Stimulated activated CD4-positive, alpha-beta T cell treated with anti-CD3 and anti-CD28 coated beads, Interleukin-4, amount 100 ng/mL, for 48 hours (primary cell): ENCODE measurements at places on chromosomes 3 and 15.

DNA sequence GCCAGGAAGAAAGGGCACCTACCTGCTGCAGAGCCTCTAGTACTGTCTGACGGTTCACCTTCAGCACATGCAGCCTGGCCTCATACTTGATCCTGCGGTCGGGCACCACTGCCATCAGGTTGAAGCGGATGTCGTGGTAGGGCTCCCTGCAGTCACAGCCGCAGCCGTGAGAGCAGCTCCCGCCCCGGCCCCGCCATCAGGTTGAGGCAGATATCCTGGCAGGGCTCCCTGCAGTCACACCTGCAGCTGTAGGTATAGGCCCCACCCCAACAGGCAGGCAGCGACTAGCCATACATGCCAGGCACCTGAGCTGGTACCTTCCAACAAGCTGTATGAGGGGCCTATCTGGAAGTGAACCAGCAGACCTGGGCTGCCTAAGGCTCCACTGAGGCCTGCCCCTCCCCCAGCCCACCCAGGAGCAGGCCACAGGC lies 38.7 kb downstream of the SEMA3G start:
- no peak for DNase-seq

DNA sequence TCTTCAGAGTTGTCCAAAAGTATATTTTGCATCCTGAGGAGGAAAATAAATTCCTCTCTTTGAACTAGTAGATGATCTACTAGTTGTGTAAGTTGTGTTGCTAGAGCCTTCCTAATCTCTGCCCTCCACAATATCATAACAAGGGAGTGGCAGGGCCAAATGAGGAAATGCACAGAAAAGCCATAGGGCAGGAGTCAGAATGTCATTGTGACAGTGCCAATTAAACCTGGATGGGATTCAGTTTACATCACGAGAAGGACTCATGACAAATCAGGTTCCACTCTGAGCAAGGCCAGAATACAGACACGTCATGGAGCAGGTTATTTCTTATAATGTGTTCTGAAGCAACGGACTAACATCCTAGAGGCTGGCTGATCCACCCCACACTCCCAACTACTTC lies 483.2 kb downstream of the CNTN6 start:
- DNase-seq = no peak

- DNase-seq = no peak
Observed at GRCh38 chr3:174596447-174596982, 262.6 kb upstream of the NAALADL2 start.

GRCh38 chr3:193771653-193772421 lies 178.8 kb downstream of the OPA1 start:
- no peak for DNase-seq

GRCh38 chr3:58478781-58479180 lies 13.1 kb upstream of the KCTD6 start:
- DNase-seq = no peak

- DNase-seq = no peak
Observed at GRCh38 chr3:196203846-196204245, 7.4 kb downstream of the ZDHHC19 start.

DNA sequence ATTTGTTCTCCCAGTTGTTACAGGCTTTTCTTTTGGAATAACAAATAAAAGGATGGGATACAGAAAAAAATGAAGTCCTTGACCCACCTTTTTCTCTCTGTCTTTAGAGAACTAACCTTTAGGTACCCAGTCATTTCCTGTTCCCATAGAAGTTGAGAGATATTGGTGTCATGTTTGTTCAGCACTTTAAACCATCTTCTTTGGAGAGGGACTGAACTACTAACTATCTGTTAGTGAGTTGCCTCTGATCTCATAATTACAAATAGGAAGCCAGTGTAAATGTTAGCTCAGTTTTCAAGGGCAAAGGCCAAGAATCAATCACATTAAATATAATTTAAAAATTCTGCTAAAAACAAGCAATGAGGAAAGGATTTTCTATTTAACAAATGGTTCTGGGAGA lies 72.9 kb upstream of the DCBLD2 start:
- DNase-seq = no peak

DNA sequence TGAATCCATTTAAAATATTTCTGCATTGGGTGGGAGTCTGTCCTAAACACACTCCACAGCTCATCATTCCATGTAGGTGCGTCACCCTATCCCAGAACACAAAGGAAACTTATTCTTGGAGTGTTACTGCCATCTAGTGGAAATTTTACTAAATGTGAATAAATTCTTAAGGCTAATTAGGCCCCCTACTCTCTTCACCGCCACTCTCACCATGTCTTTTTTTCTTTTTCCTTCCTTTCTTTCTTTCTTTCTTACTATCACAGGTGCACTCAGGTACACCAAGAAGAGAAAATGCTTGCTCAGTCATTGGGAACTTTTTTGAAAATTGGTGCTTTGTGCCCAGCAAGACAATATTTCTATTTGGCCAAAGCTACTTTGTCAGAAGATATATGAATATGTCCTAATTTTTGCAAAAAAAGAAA lies 26.4 kb upstream of the ATP8B4 start:
- DNase-seq = no peak

DNA sequence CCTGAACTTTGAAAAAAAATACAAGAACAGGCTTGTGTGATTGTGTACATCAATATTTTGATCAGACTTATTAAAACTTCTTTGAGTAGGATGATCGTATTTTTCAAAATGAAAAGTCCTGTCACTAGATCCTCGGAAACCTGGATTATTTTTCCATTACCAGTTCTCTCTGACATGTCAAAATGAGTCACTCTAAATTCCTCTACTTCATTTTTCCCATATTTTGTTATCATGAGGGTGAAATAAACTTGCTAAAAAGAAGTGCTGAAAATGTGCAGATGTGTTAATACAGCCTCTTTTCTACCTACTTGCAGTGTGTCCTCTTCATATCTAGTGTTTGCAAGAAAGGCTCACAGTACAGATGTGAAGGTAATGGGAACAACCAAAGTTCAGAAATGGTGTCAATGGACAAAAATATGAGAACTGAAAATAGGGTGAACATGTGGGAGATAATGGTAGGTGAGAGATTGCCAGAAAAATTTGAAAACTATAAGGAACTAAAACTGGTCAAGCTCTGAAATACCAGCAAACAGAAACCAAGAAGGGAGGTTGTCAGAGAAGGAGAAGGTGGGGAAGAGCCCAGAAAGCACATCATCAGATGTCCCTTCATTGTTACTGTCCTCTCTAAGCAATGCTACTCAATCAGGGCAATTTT lies 108.2 kb downstream of the EOMES start:
- no peak for DNase-seq

GRCh38 chr15:52448011-52448890 lies 80.4 kb downstream of the MYO5A start:
- DNase-seq = no peak
